ENCODE measurements at places on chromosomes 5 and 9. TPM values are rescaled to one million over a fixed set of nuclear protein-coding genes. Genes with fewer than 3 reads are reported as not detected.
A peak's percentile ranks its signal among the peaks of the same experiment; 100 is the strongest.

- no peak for DNase-seq
- H3K27me3 ChIP-seq, result no peaks in the 10 kb centered on the region
- no peak overlapping the region for H3K4me3 ChIP-seq
- no peak overlapping the region for H3K27ac ChIP-seq
- no peaks in the 10 kb centered on the region for H3K4me1 ChIP-seq
Measured at GRCh38 chr9:4400731-4401130, 89.5 kb upstream of the SLC1A1 start.

GRCh38 chr5:171907725-171908343 lies 98.6 kb downstream of the FBXW11 start:
- no peak overlapping the region for H3K4me3 ChIP-seq
- H3K27ac ChIP-seq, result no peak overlapping the region
- H3K36me3 ChIP-seq, result no peaks in the 10 kb centered on the region

- H3K4me1 ChIP-seq, result no peaks in the 10 kb centered on the region
- H3K27me3 ChIP-seq, result no peaks in the 10 kb centered on the region
- no peak for DNase-seq
- H3K4me3 ChIP-seq, result no peak overlapping the region
- no peaks in the 10 kb centered on the region for H3K36me3 ChIP-seq
Measured at GRCh38 chr5:108911055-108911454, 163.4 kb downstream of the FER start.

The EIF4EBP3 gene
- 6.0 TPM for total RNA-seq

DNA sequence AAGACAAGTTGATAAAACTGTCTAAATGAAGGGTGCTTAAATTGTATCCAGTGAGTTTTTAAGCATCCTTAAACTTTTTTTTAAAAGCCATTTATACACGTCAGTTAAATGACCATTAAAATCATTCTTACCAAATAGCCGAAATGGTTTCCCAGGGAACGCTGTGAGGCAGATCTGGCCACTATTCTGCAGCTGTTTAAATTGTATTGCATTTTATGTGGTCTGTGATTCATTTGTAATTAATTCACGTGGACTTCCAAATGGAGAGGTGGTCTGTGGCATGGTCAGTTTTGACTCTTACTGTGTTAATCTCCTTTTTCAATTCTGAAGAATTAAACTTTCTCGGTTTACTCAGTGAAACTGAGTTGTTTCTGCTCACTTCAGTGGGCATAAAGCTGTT lies 113.7 kb upstream of the OTULINL start:
- no peaks in the 10 kb centered on the region for H3K4me1 ChIP-seq
- no peak overlapping the region for H3K27ac ChIP-seq
- DNase-seq, result no peak
- no peak overlapping the region for H3K4me3 ChIP-seq

DNA sequence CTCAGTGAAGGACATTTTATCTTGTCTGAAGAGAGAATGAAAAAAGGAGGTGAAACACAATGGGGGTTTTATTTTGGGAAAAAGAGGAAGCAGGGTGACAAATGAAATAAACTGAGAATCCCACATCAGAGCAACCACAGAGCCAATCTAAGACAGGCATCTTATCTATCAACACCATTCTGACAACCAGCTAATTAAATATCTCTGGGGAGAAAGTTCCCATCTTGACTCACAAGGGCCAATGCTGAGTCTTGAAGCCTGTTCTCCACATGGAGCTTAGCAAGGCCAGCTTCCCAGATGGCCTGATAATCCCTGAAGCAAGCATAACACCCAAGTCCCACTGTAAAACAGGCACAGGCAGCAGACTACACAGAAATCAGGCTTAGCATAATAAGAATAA lies 30.4 kb downstream of the DPYSL3 start:
- no peaks in the 10 kb centered on the region for H3K27me3 ChIP-seq
- H3K27ac ChIP-seq, result peak overlapping the region; percentile 77
- no peak overlapping the region for H3K4me3 ChIP-seq
- H3K4me1 ChIP-seq, result peaks cover 58% of the 10 kb centered on the region

- no peak for DNase-seq
- H3K4me1 ChIP-seq, result no peaks in the 10 kb centered on the region
- H3K27me3 ChIP-seq, result no peaks in the 10 kb centered on the region
- no peak overlapping the region for H3K4me3 ChIP-seq
Measured at GRCh38 chr5:79840084-79840990, 150.7 kb downstream of the CMYA5 start.

DNA sequence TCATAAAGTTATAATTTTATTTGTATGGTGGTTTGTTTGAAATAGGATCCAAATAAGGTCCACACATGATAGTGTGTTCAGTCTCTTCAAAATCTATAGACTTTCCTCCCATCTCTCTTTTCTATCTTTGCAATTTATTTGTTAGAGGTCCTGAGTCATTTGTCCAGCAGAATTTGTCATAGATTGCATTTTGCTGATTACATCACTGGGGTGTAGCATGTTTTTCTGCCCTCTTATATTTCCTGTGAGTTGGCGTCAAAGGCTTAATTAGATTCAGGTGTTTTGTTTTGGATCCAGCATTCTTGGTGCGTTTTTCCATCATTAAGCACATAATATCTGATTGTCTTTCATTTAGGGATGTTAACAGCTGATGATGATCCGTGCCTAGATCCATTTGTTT lies 15.0 kb downstream of the CYFIP2 start:
- H3K4me3 ChIP-seq, result no peak overlapping the region
- no peak overlapping the region for H3K27ac ChIP-seq
- DNase-seq, result no peak
- H3K27me3 ChIP-seq, result no peaks in the 10 kb centered on the region
- H3K36me3 ChIP-seq, result no peaks in the 10 kb centered on the region

DNA sequence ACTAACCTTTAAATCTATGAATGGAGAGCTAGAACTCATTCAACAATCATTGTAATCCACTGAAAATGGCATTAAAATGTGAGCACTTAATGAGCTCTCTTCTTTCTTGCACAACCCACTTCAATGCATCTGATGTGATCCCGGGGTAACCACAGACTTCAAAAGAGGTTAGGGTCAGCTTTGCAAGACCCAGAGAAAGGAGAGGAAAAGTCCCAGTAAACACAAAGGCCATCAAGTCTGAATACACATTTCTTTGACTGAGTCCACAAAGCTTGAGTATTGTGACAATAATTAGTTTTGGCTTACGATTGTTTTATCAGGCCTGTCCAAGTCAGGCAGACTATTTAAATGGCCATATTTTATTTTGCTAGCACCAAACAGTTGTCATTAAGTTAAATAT lies 148.8 kb upstream of the ZNF608 start:
- no peak overlapping the region for H3K4me3 ChIP-seq
- no peak overlapping the region for H3K27ac ChIP-seq
- DNase-seq, result no peak
- no peaks in the 10 kb centered on the region for H3K36me3 ChIP-seq
- H3K4me1 ChIP-seq, result no peaks in the 10 kb centered on the region

DNA sequence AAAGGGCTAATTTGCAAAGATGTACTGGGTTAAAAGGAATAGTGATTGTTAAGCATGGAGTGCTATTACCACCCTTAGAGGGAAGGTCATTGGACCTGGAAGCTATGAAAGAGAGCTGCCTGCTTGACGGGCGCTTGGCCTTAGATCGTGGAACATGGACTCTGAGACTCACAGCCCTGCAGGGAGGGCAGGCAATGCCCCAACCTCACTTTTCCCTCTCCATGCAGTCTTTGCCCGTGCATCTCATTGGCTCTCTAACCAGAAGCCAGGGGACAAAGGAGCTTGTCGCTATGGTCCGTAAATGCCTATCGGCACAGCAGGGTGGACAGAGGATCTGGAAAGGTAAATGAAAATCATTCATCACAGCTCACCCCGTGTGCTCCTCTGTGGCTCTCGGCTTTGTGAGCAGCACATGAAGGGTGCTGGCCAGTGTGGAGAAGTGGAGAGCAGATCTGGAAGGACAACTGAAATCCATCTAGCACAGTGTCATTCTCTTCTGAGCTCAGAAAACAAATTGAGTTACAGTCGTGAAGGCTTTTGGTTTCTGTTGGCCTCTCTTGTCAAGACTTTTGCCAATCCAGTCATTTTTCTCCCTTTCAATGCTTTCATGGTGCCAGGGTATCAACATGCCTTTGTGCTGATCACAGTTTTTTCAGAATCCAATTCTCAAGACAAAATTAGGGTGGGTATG lies 186.2 kb downstream of the SNX18 start:
- peaks cover 77% of the 10 kb centered on the region for H3K4me1 ChIP-seq
- DNase-seq, result no peak
- peak overlapping the region; percentile 73 for H3K27ac ChIP-seq
- peak overlapping the region; percentile 57 for H3K4me3 ChIP-seq

Data from thoracic aorta (tissue), 2 donors.